ENCODE measurements at places on chromosomes 5 and 9.

GRCh38 chr5:63553073-63553472 lies 409.2 kb downstream of the HTR1A start:
- DNase-seq = no peak

- no peak for DNase-seq
These were observed 413.4 kb upstream of the SLC30A5 start for GRCh38 chr5:68680366-68680765.

DNA sequence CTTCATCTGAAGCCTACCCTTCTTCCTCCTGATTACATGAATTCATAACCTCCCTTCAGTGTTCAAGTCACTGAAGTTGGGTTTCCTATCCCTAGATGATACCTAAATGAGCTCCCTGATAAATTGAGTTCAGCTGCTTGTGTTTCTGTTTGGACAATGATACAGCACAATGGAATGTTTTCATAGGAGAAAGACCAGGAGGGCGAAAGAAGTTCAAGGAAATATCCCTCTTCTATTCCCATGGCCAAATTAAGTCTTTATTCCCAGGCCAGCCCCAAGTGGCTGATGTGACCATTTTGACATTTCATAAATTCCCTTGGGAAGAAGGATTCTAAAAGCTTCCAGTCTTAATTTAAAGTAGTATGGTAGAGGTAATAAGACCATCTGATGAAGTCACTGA lies 555.8 kb upstream of the CLINT1 start:
- DNase-seq = no peak

- no peak for DNase-seq
These were observed 22.8 kb downstream of the ITK start for GRCh38 chr5:157203417-157203816.

DNA sequence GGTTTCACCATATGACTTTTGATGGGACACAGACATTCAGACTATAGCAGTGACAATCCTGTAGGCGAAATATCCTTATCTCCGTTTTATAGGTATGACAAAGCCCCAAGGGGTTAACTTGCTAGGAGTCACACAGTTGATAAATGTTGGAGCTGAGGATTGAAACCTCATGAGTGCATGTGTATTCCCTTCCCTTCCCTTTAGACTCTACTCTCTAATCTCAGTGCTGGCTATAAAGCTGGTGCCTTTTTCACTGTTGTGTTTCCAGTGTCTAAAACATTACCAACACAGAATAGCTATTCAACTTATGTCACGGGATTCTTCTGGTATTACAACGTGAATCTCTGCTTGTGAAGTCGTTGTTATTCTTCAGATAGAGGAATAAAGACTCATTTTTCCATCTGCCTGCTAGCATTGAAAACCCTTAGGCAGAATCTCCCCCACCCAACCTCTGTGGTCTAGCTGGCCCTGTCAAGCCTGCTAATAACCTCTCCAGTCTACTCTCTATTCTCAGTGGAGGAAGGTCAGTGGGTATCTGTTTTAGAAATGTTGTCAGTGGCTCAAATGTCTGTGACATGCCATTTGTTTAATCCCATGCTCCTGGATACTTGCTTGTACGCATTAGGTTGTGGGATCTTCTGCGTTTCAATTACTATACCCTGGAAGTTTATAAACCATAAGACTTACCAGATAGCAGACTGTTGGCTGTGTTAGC lies 121.2 kb downstream of the TLE4 start:
- no peak for DNase-seq

DNA sequence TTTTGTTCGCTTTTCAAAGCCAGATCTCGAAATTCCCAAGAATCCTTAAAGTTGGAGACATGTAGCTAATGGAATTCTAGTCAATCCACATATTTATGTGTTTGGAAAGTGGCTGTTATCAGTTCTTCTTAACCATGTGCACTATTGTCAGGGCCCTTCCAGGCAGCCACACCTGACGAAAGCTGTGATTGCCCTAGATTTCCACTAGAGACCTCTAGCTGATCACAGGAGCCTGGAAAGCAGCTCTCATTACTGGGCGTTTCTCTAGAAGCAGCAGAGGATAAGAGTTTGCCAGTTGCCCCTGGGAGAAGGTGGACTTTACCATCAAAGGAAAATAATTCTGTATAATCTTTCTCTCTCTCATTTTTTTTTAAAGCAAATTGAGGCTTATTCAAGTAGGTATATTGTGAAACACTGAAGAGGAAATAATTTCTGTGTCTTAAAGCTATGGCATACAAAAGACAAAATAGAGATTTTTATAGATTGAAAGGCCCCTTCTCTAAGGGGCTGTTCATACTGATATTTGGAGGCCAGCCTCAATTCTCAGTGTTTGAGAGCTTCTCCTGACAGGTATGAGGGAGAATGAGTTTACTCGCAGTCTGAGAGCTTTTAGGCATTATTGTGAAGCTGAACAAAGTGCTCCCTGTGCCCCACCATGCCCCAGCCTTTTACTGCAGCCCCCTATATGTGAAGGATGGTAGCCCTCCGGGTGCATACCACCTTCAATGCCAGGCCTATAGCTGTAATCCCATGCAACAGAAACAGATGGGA lies 405.4 kb upstream of the ACTBL2 start:
- no peak for DNase-seq

- no peak for DNase-seq
These were observed 10.5 kb downstream of the IL12B start for GRCh38 chr5:159319832-159320231.

- no peak for DNase-seq
These were observed 27.8 kb upstream of the GRPEL2 start for GRCh38 chr5:149317281-149318048.

- DNase-seq = no peak
These were observed 116.8 kb downstream of the MACIR start for GRCh38 chr5:103375350-103375749.

DNA sequence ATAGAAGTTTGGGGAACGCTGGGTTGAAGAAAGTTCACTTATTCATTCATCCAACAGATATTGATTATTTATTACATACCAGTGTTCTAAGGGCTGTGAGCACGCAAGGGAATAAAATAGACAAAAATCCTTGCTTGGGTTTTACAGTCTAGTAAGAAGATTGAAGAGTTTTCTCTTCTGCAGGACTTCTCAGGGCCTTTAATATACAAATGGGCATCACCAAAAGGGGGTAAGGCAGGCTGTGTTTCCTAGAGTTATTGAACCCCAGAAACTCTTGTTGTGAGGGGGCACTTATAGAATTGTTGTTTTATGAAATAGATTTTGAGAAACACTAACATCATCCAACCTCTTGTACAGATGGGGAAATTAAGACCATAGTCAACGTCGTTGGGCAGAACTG lies 198.5 kb upstream of the ZNF618 start:
- DNase-seq = no peak

DNA sequence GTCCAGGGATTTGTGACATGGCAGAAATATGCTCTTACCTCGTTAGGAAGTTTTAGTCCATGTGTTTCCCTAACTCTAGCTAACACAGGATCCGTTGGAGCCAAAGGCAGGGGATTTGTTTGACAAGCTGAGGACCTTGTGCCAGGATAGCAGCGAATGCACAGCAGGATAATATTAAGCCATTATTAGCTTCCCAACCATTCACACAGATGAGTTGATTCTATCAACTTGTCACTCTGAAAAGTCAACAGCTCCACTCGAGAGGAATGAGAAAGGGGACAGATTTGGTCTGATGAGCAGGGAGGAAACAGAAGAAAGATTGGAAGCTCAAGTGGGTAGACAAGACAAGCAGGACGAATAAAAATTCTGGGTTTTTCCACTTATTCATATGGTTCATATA lies 106.2 kb downstream of the FSTL4 start:
- DNase-seq = no peak

- DNase-seq = no peak
These were observed 342.0 kb upstream of the WWC1 start for GRCh38 chr5:167949435-167949834.

GRCh38 chr5:141338538-141339306 lies at the start of gene PCDHGA2:
Gene PCDHGA2 (plus strand): TSS chr5:141338760.
- no peak for DNase-seq

DNA sequence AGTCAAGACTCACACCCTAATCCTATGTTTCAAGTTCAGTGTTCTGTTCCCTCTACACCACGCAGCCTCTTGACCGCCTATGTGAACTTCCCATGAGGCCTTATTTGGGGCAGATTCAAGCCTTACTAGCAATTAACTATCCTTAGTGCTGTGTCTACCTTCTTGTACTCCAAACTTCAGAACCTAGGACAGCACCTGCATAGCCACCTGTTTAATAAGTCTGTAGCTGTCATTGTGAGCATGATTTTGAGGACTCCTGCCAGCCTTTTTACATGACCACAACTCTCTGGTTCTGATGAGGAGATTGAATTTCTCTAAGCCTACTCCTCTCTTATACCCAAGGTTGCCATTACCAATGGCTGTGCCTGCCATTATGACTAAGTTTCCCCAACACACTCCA lies 50.8 kb upstream of the PCSK1 start:
- peak; percentile 7 for DNase-seq

- DNase-seq = no peak
These were observed 5.6 kb downstream of the MAMDC2 start for GRCh38 chr9:70049236-70049635.

DNA sequence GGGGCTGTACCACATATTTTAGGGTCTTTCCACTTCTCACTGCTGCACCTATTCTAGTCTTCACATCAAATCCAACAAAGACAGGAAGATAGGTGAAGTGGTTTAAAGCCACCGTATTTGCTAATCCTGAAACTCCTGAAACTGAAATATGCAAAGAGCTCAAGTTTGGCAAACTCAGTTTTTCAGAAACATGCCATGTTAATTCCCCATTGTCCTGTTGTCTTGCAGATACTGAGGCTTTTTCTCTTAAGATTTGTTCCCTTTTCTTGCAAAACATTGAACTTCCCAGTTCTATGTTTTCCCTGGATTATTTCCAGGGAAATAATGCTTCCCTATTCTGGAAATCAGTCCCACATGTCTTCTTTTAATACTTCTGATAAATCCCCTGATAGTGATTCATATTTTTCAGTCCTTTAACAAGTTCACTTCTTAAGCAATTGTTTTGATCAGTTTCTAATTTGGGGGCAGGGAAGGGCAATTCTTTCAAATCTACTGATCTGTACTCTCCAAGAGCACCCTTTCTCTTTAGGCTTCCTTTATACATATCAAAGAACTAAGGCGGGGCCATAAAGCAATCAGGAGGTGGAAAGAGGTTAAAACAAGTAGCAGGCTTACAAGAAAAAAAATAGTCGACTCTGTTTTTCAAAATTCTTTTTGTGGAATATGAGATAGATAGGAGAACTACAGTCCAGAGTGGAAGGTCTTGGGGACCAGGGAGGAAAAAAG lies 648.5 kb downstream of the BNC2 start:
- DNase-seq = no peak

DNA sequence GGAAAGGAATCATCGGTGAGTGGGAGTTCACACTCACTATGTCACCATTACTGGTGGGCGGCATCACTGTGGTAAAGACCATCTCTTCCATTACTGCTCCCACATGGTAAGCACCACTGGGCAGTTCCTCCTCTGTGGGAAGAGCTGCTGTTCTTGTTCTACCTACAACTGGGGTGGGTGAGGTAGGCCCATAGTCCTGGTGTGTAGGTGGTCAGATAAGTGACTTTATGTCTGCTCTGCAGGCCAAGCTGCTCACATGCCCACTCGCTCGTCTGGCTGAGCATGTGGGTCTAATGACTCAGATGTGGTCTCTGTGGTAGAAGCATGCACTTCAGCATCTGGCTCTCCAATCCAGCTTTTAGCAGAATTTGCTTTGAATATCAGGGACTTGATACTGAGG lies 82.9 kb downstream of the TMEM215 start:
- no peak for DNase-seq

- DNase-seq = no peak
These were observed 89.5 kb downstream of the CDH10 start for GRCh38 chr5:24555229-24555628.

- DNase-seq = no peak
These were observed 114.1 kb downstream of the MAN2A1 start for GRCh38 chr5:109803854-109804253.

GRCh38 chr9:130159057-130159456 lies 13.1 kb upstream of the NCS1 start:
- no peak for DNase-seq

DNA sequence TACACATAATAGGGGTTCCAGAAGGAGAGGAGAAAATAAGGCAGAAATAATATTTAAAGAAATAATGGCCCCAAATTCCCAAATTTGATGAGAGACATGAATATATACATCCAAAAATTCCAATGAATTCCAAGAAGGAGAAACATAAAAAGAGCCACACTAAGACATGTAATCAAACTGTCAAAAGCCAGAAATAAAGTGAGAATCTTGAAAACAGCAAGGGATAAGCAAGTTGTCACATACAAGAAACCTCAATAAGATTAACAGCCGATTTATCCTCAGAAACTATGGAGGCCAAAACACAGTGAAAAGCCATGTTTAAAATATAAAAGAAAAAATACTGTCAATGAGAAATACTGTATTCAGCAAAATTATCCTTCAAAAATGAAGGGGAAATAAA lies 14.5 kb downstream of the CATSPER3 start:
- DNase-seq = no peak

DNA sequence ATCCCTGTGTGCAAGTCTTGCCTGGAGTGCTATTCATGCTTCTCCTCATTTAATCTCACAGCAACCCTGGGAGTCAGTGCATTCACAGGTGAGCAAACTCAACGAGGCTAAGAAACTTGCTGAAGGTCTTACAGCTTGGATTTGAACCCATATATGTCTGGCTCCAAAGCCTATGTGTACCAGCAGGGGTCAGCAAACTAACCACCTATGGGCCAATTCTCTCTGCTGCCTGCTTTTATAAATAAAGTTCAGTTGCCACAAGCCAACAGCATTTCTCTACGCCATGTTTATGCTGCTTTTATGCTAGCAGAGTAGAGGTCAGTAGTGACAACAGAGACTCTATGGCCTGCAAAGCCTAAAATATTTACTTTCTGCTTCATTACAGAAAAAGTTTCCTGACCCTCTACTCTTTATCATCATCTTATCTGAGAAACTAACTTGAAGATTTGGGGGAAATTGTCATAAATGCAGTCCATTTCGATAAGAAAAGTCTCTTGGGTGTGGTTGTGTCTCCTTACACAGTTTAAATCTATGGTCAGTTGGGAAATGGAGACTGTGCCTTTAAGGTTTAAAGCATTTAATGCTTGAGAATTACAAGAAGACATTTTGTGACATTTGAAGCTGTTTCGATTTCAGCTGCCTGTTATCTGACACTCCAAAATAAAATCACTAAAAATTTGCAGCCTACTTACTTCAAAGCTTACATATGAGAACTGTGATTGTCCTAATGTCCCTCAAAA lies 137.7 kb downstream of the PRELID2 start:
- peak; percentile 29 for DNase-seq
